ENCODE measurements at places on chromosomes 1 and 21.

DNA sequence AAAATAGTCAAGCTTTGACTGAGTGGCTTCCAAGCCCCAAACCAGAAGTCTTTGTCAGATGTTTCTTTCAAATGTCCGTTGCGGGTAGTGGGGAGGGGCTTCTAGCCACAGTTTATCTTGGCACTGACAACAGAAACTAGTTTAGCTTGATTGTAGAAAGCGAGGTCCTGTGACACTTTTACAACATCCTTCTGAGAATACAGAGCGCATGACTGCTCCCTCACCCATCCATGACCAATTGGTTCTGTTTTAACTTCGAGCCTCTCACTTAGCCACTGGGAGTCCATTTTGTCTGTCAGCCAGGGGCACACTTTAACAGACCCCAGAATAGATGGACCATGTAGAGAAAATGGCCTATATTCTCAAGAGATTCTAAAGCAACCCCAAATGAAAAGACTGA is 199.2 kb upstream of the ST6GALNAC5 start:
- no peaks in the 10 kb centered on the region for H3K27me3 ChIP-seq
- no peaks in the 10 kb centered on the region for H3K36me3 ChIP-seq
- H3K4me1 ChIP-seq, result no peaks in the 10 kb centered on the region
- DNase-seq, result no peak
- no peak overlapping the region for H3K4me3 ChIP-seq

GRCh38 chr21:41726970-41727783 is 39.7 kb downstream of the RIPK4 start:
- H3K27ac ChIP-seq, result no peak overlapping the region
- H3K36me3 ChIP-seq, result peaks cover 5% of the 10 kb centered on the region
- no peak overlapping the region for H3K4me3 ChIP-seq
- no peak for DNase-seq

DNA sequence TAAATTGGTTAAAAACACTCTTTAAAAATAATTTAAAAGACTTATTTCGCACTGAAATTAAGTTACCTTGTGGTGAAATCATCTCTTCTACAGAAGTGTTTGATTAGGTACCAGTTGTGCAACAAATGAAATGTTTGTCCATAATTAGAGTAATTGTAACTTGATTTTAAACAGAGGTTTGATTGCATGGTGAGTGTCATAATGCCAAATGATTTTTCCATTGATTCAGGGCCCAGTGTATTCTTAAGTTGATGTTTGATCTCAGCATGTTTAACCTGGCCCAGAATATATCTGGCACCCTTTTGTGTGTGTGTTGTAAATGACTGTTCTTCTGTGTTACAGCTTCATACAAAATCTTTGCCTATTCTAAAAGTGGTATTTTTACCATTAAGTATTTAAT is 28.5 kb downstream of the LRRC8B start:
- peaks cover 9% of the 10 kb centered on the region for H3K36me3 ChIP-seq
- H3K4me1 ChIP-seq, result peaks cover 20% of the 10 kb centered on the region
- H3K27ac ChIP-seq, result peak overlapping the region; percentile 67
- DNase-seq, result no peak

DNA sequence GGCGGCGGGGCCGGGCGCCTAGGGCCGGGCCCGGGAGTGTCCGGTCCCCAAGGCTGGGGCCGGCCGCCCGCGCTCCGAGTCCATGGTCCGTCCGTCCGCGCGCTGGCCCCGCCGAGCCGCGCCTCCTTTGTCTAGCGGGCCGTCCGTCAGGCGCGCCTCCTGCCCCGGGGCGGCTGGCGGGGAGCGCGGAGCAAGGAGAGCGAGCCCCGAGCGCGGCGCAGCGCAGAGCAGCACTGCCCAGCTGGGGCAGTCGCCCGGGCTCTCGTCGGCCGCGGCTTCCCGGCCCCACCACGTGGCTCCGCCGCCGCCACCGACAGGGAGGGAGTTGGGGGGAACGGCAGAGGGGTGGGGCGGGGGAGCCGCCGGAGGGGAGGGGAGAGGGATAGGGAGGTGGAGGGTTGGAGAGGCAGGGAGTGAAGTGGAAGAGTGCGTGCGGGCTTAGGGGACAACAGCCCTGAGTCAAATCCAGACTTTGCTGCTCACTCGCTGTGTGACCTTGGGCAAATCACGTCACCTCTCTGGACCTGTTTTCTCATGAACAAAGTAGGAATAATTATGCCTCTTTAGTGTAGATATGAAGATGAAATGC is at the start of gene NKAIN1:
Gene NKAIN1 (minus strand): TSS at position 235 of the 589 bp plus-strand sequence. CDS start 340 bp downstream, outside the sequence.
- H3K27ac ChIP-seq, result no peak within 1 kb of the TSS
- peaks cover 55% of the 10 kb centered on the region for H3K27me3 ChIP-seq
- H3K4me3 ChIP-seq, result peak within 1 kb of the TSS; percentile 88
- H3K36me3 ChIP-seq, result peaks cover 9% of the 10 kb centered on the region

DNA sequence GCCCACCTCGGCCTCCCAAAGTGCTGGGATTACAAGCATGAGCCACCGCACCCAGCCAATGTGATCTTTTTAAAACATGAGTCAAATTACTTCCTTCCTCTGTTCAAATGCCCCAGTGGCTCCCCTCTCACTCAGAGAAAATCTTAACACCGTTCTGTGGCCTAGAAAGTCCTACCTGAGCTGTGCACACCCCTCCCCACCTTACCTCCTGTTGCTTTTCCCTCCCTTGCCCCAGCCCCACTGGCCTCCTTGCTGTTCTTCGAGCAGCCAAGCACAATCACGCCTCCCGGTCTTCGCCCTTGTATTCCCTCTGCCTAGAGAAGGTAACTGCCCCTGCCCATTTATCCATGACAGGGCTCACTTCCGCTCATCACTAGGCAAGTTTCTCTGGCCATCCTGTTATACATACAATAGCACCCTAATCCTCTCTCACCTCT is 62.6 kb upstream of the RPL11 start:
- H3K27me3 ChIP-seq, result no peaks in the 10 kb centered on the region
- H3K4me3 ChIP-seq, result peak overlapping the region; percentile 99
- DNase-seq, result no peak
- H3K4me1 ChIP-seq, result peaks cover 30% of the 10 kb centered on the region
- peak overlapping the region; percentile 96 for H3K27ac ChIP-seq

DNA sequence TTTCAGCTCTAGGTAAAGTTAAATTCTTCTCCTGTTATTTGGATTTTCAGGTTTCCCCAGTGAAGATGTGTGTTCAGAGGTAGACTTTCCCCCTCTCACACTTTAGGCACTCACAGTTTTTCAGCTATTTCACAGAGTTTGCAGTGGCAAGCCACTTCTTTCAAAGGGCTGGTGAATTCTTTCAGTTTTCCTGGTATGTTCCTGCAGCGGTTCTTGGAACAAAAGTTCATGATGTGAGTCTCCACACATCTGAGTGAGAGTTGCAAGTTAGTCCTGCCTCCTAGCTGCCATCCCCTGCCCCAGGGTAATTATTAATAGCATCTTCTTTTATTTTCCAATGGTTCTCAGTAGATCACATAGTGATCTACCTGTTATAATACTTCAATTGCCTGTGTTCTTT is 27.3 kb upstream of the CD84 start:
- H3K4me3 ChIP-seq, result peak overlapping the region; percentile 68
- H3K27me3 ChIP-seq, result no peaks in the 10 kb centered on the region
- DNase-seq, result no peak
- peaks cover 28% of the 10 kb centered on the region for H3K4me1 ChIP-seq
- peak overlapping the region; percentile 92 for H3K27ac ChIP-seq
- H3K36me3 ChIP-seq, result peaks cover 3% of the 10 kb centered on the region

GRCh38 chr1:59565611-59566410 is 248.9 kb upstream of the HOOK1 start:
- peaks cover 8% of the 10 kb centered on the region for H3K4me1 ChIP-seq
- peaks cover 6% of the 10 kb centered on the region for H3K27me3 ChIP-seq
- H3K27ac ChIP-seq, result no peak overlapping the region
- H3K36me3 ChIP-seq, result no peaks in the 10 kb centered on the region
- H3K4me3 ChIP-seq, result no peak overlapping the region
- no peak for DNase-seq
